ENCODE measurements at places on chromosomes 5 and 9. TPM values are rescaled to one million over a fixed set of nuclear protein-coding genes. Genes with fewer than 3 reads are reported as not detected.

- H3K4me1 ChIP-seq, result no peaks in the 10 kb centered on the region
- no peak for DNase-seq
- H3K4me3 ChIP-seq, result no peak overlapping the region
- no peaks in the 10 kb centered on the region for H3K36me3 ChIP-seq
- no peaks in the 10 kb centered on the region for H3K27me3 ChIP-seq
Observed at GRCh38 chr5:38780945-38781344, 64.9 kb upstream of the OSMR start.

- no peaks in the 10 kb centered on the region for H3K4me1 ChIP-seq
- H3K4me3 ChIP-seq, result no peak overlapping the region
- H3K27ac ChIP-seq, result no peak overlapping the region
- H3K36me3 ChIP-seq, result no peaks in the 10 kb centered on the region
Observed at GRCh38 chr5:112554101-112554977, 135.3 kb upstream of the EPB41L4A start.

GRCh38 chr9:136947955-136948510, 3.0 kb downstream of the C8G start:
- H3K27me3 ChIP-seq, result no peaks in the 10 kb centered on the region
- peak; percentile 76 for DNase-seq
- H3K36me3 ChIP-seq, result no peaks in the 10 kb centered on the region
- no peaks in the 10 kb centered on the region for H3K4me1 ChIP-seq
- H3K4me3 ChIP-seq, result peak overlapping the region; percentile 94
- H3K27ac ChIP-seq, result peak overlapping the region; percentile 98

GRCh38 chr5:102889033-102889432, 133.9 kb downstream of the PAM start:
- H3K27me3 ChIP-seq, result no peaks in the 10 kb centered on the region
- H3K4me3 ChIP-seq, result no peak overlapping the region
- DNase-seq, result no peak

Gene OLFM1
- total RNA-seq, result 5.9 TPM

Gene BNC2
- total RNA-seq, result 0.79 TPM
